ENCODE measurements at places on chromosomes 4 and X.
A peak's percentile ranks its signal among the peaks of the same experiment; 100 is the strongest.

GRCh38 chr4:169810325-169811323 lies 52.9 kb upstream of the HPF1 start:
- DNase-seq: peak; percentile 87

- DNase-seq: peak; percentile 95
Measured at GRCh38 chr4:176195184-176195978, at the start of gene SPATA4. SPATA4 (minus strand) TSS chr4:176195585; CDS start chr4:176195562, 23 bp downstream.

GRCh38 chr4:167041524-167041923 lies 192.8 kb downstream of the SPOCK3 start:
- no peak for DNase-seq

DNA sequence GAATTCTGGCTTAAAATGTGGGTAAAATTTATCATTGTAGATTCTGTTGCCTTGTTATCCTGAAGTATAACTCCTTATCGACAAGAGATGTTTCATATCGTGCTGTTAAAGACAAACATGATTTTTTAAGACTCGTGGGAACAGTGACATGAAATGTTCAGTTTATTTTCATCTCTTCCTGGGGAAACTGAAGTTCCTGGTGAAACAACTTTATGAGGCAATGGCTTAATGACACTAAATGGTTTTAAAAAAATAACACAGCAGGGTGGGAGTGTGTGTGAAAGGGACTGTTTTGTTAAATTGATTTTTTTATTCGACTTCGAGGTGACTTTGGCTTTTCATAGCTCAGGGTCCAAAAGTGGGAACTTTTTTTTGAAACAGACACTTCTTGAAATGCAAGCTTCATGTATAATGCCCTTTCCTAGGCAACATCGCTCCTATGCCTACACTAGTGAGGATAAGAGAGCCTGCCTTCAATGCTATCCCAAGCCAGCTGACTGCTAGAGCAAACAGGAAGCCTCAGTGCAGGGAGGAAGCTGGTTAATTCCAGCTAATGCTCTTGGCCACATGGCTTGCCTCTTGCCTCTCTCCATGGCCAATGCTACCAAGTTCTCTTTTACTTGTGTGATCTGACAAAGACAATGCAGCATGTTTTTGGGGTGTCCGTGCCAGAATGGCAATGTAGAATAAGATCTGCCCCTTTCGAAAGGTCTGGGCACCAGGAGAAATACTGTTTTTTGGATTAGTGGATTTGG lies 80.9 kb upstream of the PLAC1 start:
- no peak for DNase-seq

DNA sequence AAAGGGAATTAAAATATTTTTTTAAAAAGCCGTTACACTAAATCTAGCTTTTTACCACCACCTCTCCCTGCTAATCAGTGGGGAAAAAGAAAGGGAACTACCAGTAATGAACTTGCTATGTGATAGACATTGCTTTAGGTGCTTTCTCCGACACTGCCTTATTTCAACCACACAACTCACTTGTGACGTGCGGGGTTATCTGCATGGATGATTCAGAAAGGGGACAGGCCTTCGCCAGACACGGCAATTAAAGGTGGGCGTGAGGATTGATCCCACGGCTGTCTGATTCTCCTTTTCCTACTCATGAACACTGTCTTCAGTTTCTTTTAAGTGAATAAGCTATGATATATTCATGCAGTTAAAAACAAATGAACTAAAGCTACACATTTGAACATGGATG lies 882 bp upstream of the CXCR3 start:
- no peak for DNase-seq

- DNase-seq: no peak
Measured at GRCh38 chr4:110270492-110271197, 72.2 kb upstream of the ELOVL6 start.

DNA sequence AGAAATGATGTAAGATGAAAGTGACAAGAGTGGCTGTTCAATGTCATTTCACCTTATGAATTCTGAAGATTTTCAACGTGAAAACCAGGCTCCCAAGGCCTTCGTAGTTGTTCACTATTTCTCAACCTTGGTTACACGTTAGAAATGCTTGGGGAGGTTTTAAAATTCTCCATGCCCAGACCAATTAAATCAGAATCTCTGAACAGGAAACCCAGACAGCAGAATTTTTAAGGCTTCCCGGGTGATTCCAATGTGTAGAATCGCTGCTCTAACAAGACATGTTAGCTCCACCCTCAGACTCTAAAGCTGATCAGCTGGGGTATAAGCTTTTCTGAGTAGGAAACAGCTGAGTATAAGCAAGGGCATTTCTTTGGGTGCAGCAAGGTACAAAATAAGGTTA lies 160.4 kb upstream of the TET2 start:
- DNase-seq: no peak

DNA sequence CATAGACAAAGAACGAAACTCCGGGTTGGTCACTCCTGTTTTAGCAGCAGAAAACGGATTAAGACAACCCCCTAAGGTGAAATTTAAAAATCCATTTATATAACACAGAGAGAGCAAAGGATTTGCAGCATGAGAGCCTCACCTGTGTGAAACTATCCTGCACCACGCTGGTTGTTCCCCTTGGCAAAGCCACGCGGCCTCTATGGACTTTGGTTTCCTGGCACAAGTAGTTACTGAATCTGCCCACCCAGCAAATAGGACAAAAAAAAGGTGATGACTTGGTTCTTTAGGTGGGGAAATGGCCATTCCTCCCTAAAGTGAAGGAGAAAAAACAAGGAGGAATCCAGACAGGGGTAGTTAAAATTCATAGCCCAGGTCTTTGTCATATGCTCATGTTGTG lies 133.1 kb downstream of the PLS3 start:
- DNase-seq: no peak

GRCh38 chr4:132683957-132684356 lies 465.1 kb upstream of the PCDH10 start:
- DNase-seq: no peak

DNA sequence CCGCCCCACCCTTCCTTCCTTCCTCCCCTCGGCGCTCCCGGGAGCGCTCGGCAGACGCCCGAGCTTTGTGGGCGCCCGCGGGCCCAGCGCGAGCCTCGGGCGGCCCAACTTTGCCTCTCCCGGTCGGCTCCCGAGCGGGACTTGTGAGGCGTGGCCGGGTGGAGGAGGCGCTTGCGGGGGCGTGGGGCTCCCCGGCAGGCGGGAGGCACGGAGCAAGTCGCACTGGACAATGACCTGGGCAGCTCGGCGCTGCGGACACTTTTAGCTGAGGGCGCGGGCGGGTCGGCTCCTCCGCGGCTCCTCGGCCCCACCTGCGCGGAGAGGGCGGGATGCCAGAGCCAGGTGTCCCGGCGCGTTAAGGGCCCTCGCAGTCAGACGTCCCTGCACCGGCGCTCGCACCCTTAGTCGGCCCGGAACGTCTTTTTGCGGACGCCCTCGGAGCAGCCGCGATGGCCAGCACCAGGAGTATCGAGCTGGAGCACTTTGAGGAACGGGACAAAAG lies 385 bp downstream of the DCLK2 start:
- no peak for DNase-seq

DNA sequence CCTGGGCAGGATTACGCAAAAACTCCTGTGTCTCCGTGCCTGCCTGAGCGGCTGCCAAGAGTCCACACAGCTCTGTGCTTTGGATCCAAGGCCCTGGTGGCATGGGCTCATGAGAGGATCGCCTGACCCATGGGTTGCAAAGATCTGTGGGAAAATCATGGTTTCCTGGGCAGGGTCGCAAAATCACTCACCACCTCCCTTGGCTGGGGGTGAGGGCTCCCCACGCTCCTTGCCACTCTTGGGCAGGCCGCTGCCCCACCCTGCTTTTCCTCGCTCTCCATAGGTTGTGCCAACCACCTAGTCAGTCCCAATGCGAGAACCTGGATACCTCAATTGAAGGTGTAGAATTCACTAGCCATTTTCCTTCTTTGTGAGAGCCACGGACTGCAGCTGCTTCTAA lies 66.5 kb upstream of the MAGEB18 start:
- no peak for DNase-seq

DNA sequence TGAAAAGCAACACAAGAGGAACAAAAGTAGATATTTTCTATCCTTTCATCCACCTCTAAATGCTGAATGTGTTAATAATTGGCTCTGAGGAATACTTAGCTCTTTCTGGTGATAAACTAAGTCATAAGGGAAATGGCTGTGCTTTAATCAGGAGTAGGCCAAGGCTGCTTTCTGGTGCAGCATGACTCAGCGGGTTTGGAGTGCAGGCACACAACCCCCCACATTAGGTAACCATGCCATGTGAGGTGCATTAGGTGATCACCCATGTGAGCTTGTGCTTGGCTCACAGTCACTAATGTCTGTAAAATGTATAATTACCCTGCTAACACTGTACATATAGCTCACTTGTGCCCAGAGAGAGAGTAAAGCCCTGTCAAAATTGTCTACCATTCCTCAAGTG lies 57.2 kb downstream of the USP38 start:
- DNase-seq: no peak

GRCh38 chr4:87081826-87082225 lies 138.6 kb downstream of the KLHL8 start:
- no peak for DNase-seq

- DNase-seq: no peak
Measured at GRCh38 chr4:66284991-66285451, 614.7 kb upstream of the EPHA5 start.

DNA sequence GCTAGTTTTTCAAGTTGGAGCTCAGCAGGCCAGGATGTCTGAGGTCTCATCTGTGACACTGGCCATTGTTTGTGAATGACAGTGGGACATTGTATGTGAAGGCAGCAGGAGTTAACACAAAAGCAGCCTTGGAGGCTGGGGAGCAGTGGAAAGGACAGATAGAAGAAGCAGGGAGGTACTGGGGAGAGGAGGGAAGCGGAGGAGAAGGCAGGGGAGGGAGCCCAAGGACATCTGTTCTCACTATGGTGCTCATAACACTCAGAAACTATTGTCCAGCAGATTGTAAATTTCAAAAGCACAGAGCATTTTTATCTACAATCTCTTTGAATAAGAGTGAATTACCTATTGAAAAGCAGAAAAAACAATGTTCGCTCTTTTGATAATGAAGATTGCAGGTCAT lies 253.6 kb upstream of the DIPK2B start:
- no peak for DNase-seq

GRCh38 chr4:16663307-16663706 lies 235.1 kb downstream of the LDB2 start:
- DNase-seq: no peak

Data from midbrain (tissue), 1 donor.